Pulmonary artery endothelial cell (primary cell): ENCODE measurements at places on chromosomes 2 and 18.

DNA sequence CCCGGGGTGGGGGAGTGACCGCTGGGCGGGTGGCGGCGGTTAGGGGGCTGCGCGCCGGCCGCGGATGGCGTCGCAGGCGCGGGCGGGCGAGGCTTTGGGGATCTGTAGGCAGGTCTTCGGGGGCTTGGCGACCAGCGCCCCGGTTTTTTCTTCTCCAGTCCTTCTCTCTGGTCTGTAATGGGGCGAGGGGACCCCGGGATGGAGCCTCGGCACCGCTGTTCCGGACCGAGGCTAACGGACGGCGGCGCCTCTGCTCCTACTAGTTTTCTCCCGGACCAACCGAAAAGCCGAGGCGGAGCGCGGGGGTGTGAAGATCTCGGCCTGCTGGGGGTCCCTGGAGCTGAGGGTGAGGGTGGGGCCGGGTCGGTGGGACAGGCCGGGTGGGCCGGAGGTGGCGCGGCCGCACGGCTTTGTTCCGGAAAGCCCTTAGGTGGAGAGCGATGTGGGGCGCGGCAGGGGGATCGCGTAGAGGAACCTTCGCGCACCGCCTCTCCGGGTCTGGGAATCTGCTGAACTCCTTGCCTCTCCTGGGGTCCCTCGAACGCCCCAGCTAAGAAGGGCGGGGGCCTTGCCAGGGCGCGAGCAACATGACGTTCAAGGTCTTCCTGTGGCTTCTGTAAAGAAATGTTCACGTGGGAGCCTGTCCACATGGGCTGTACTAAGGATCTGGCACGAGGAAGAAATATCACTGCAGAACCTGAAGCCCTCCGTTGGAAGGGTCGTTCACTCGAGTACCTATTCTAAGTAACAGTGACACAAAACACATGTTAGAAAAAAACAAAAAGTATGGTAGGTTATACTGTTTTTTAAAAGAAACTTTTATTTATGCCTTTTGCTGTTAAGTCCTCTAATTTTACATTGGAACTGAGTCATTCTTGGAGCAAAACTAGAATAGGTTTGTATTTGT lies 861 bp downstream of the SLC39A10 start:
- peak; percentile 33 for DNase-seq

DNA sequence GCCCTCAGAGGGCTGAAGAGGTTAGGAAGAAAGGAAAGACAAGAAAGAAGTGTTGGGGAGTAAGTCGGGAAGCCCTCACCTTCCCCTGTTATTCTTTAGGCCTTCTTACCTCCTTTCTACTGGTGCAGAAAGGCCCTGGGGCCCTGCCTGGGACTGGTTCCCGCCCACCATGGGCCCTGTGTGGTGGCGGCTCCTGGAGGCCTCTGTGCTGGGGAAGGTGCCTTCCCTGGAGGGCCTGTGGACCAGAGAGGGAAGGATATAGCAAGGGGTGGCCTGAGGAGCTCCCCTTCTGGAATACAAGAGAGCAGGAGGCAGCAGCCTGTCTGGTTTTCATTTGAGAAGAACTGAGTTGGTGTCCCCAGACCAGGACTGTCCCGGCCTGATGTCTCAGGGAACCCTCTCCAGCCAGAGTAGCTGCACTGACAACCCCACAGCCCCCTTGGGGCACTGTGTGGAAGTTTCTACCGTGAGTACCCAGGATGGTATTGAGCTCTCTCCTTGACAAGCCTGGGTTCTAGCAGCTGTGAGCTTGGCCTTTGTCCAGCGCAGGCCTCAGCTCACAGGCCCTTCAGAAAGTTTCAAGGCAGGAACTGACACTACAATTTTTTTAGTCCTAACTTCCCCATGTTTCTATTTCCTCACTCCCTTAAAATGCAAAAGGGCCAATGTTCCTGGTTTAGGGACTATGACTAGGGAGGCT lies 47.1 kb downstream of the EFR3B start:
- DNase-seq = no peak

DNA sequence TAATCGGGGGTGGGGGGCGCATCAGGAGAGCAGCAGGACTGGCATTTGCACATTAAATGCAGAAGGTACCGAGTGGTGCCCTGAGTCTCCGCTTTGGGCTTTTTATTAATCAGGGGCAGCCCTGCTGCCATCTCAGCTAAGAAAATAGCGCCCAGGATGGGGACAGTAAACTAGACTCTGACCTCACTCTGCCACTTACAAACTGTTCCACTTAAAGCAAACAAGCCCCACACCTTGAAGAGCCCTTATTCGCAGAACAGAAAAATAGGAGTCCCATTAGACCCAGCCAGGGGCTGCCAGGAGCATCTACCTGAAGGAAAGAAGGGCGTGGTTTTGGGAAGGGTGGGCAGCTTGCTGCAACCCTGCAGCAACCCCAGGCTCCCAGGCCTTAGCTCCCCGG lies 165.3 kb downstream of the TNS1 start:
- DNase-seq = no peak

DNA sequence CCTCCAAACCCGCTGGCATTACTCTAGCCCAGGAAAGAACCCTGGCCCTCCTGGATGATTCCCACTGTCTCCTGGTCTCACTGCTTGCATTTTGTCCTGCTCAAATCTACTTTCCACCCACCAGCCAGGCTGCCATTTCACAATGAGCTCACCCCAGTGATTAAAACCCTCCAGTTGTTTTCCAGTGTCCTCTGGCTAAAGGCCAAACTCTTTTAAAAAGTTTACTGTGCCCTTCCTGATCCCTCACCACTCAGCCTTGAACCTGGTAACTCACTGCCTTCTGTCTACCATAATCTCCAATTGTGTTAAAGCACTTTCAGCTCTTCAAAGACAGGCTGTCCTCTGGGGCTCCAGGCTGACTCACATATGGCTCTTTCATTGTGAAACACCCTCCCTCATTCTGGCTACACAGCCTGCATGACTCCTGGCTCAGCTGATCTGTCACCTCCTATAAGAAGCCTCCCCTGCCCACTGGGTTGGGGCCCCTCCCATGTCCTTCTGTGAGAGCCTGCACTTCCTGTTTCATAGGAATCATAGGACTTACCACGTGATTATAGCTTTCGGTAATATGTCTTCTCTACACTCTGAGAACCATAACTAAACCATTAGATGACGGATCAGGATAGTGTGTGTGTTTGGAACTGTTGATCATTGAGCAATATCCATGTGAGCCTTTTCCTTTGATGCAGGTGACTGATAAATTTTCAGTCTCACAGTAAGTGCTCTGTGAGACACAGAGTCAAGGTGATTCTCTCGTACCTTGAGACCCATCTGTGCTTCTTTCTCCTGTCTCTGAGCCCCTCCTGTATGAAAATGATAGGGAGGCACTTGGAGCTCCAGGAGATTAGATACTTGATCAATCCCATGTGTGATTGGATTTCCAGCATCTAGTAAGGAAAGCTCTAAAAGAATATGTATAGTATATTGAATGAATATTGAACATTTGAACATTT lies 590.8 kb upstream of the ID2 start:
- DNase-seq = no peak
